HFFc6 (cell line): ENCODE measurements at places on chromosomes 1 and 21. TPM values are rescaled to one million over a fixed set of nuclear protein-coding genes. Genes with fewer than 3 reads are reported as not detected.

GRCh38 chr21:42227909-42228708, 9.2 kb downstream of the ABCG1 start:
- DNase-seq = peak; percentile 8

DNA sequence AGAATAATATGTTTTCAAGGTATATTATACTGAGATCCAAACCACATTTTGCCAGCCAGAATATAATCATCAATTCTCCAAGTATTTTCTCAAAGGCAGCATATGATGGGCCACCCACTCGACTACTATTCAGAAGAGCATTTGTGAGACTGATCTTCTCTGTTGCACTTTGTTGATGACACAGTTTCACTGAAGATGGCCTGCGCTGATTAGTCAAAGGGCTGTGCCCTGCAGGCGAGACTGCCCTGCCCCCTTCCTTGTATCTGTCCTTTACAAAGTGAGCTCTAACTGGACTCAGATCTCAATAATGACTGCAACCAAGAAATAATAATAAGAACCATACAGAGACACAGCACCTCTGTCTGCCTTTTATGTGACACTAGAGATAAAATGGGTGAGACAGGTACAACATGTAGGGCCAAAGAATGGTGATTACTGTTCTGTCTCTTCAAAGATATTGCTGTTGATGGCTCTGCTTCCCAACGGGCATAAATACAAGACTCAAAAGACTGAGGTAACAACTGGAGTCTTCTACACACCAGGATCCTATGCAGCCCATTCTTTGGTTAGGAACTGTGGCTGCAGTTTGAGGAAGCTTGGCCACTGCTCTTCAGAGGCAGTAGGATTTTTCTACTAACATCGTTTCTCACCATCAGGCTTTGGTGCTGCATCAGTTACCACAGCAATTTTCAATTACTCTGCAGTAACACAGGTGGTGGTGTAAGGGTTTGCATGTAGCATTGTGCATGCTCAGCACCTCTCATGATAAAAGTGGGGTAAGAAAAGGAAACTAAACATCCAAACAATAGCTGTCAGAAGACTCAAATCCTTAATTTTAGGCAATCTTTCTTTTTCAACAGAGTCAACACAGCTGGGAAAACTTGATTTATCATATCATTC, 481.1 kb downstream of the PTBP2 start:
- peak; percentile 9 for DNase-seq

DNA sequence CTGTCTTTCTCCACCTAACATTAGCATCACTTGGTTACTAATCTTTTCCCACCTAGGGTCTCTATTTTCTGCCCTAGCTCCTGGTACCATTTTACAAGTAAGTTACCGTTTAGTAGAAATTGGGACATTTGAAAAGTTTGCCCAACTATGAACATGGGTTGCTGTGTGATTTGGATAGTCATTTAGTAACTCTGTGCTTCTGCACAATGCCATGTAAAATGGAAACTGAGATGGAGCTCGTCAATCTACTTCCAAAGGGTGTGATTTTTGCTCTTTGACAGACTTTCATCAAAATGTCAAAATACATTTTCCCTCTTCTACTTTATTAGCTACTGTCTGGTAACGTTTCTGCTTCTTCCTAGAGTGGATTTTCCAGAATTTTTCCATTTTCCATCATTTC, 381.5 kb upstream of the B3GALT2 start:
- DNase-seq = no peak

DNA sequence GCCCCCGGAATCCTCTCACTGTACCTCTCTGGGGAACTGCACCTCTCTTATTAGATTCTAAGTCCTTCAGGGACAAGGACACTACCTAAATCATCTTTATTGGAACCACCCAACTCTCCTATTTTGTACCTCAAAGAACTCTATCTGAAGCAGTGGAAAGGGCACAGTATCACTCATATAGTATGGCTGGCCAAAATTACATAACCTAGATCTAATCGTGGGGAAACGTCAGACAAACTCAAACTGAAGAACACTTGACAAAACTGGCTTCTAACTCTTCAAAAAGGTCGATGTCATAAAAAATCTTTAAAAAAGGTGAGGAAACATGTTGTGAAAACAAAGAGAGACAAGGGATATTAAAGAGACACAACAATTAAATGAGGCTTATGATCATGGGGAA, 210.0 kb downstream of the SLC45A1 start:
- no peak for DNase-seq

DNA sequence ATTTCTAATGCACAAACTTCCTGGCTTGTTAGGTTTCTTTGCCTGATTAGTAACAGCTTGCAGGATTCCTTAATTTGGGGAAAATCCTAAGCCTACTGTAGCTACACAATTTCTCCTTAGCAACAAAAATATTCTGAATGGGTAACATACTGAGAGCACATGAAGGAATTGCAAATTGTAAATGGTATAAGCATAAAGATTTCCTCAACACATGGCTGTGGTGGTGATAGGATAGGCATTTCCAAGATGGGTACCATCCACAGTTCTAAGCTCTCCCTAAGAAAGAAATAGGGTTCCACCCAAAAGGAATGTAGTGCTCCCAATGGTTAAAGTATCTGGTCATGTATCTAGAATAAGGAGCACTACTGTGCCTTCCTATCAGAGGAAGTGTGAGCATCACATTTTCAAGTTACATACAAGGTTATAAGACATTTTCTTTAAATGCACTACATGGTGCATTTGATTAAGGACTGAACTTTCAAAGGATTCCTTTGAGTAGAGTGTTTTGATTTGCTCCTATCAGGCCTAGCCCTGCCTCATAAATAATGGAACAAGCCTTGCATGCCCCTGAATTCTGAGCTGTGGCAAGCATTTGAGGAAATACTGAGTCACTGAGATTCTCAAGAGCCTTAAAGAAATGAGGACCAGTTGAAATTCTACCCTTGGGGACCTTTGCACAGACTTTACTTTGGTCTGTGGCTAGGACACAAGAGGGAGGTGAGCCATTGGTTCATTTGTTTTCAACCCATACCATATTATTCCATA, 286.4 kb downstream of the PTBP2 start:
- no peak for DNase-seq

DNA sequence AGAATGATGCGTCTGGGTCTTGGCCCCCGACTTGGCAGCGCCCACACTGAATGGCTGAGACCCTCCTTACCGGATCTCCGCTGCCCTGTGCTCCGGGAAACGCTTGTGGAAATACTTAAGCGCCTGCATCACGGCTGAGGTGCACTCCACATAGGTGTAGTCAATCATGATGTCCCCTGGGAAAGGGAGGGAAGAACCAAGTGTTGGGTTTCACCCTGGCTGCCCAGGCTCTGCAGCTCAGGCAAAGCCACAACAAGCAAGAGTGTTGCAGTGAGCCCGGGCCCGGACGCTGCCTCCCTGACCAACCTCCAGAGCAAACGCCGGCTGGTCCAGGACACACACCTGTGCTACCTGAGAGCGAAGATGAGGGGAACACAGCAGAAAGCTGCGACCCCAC, 21.5 kb upstream of the SPATC1L start:
- no peak for DNase-seq

DNA sequence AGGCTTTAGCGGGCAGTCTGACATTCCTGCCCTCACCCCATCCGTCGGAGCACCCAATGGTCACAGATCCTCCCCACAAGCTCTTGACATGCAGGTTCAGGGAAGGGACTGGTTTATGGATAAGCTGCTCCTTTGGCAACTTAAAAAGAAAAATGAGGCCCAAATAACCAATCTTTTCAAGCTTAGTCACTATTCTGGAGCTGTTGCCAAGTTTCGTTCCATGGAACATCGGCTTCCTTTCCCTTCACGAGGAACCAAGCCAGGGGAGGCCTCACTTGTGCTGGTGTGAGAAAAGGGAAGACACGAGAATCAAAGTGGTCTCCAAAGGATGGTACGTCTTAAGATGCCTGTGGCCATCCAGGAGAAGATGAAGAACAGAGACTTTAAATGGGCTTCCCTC, 46.1 kb upstream of the LPAR3 start:
- DNase-seq = no peak

- DNase-seq = no peak
Measured at GRCh38 chr1:230429067-230429735, 3.1 kb upstream of the PGBD5 start.

DNA sequence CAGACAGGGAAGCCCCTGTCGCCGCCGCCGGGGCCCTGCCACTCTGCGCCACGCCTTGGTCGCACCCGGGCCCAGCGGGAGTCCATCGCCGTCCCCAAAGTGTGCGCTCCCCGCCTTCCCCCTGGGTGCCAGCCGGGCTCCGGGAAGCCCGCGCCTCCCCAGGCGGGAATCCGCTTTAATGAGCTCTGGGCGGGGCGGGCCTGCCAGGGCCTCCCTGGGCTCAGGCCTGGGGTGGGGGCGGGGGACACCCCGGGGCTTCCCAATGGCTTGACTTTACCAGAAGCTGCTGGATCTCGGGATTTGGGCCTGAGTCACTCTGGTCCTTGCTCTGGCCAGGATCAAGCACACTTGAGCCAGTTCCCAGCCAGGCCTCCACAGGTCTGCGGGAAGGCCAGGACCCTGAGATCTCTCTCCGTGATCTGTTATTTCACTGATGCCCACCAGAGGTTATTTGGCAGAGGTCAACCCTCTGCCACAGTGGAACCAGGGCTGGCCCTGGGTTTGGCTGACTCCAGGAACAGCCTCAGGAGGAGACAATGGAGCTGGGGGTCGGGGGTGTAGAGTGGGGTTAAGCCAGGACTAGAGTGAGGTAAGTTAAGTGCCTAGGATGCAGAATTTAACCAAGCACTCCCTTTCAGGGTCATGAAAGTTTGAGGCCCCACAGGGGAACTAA, 178.4 kb upstream of the EDN2 start:
- DNase-seq = peak; percentile 83

GRCh38 chr1:109721042-109721441, 9.0 kb downstream of the GSTM5 start:
- no peak for DNase-seq

DNA sequence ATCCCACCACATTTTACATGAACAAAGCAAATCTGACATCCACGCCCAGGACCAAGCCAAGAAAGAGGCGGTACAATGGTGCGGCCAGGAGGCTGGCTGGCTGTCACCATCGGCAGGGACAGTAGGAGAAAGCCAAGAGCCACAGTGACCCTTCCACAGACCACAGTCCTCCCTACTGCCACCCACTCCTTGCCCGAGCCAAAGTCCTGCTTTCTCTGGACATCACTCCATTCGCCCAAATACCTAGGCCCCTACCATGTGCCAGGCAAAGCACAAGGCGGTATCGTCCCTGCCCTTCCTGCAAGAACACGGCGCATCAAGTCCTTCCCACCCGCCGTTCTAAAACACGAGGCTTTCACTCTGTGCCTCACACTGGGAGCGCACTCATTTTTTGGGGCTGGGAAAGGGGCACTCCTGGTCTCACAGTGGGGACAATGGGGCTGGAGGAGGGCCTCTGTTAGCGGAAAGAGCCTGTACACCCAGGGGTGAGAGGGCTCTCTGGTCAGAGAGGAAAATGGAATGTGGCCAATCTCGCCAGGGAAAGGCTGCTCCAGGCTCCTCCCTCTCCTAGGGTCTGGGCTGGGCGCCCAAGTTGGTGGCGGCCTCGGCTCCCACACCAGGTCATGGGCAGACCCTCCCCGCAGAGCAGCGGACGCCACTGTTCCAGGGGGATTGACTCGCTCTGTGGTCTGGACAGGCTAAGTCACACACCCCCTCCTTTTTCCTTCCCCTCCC, 26.5 kb downstream of the SSBP3 start:
- DNase-seq = no peak

- DNase-seq = no peak
Measured at GRCh38 chr21:35083246-35083645, 34.1 kb upstream of the RUNX1 start.

PRRX1 gene
- 149 to 299 TPM (median 154 TPM) in 3 replicates for total RNA-seq

TMPRSS2 gene
- total RNA-seq = not detected in 2 replicates

RHCE gene
- total RNA-seq = 0.47 to 0.51 TPM (median 0.48 TPM) in 3 replicates

FAM72D gene
- total RNA-seq = 0.81 to 1.4 TPM (median 1.3 TPM) in 3 replicates

LMO4 gene
- 37.2 to 43.4 TPM (median 38.1 TPM) in 3 replicates for total RNA-seq

EPHB2 gene
- total RNA-seq = 11.4 and 29.9 TPM in 2 replicates

C1orf56 gene
- total RNA-seq = 3.1 to 5.2 TPM (median 4.1 TPM) in 3 replicates

TMEM234 gene
- total RNA-seq = 19.7 to 22.3 TPM (median 21.3 TPM) in 3 replicates

ACTL8 gene
- 0.20 TPM in 1 of 3 replicates, not detected in the others for total RNA-seq

TFF2 gene
- not detected in 3 replicates for total RNA-seq
